Hair follicular keratinocyte (primary cell): ENCODE measurements at places on chromosomes 7 and 10. TPM values are rescaled to one million over a fixed set of nuclear protein-coding genes. Genes with fewer than 3 reads are reported as not detected.

FXYD4 gene
- not detected in 2 replicates for total RNA-seq

TRIM50 gene
- total RNA-seq: not detected in 2 replicates

NACAD gene
- total RNA-seq: 1.2 and 3.4 TPM in 2 replicates

NPC1L1 gene
- not detected in 2 replicates for total RNA-seq

CNNM2 gene
- total RNA-seq: 1.9 and 2.6 TPM in 2 replicates

NOS3 gene
- 1.8 and 3.7 TPM in 2 replicates for total RNA-seq
